ENCODE measurements at places on chromosomes 12 and 14.

DNA sequence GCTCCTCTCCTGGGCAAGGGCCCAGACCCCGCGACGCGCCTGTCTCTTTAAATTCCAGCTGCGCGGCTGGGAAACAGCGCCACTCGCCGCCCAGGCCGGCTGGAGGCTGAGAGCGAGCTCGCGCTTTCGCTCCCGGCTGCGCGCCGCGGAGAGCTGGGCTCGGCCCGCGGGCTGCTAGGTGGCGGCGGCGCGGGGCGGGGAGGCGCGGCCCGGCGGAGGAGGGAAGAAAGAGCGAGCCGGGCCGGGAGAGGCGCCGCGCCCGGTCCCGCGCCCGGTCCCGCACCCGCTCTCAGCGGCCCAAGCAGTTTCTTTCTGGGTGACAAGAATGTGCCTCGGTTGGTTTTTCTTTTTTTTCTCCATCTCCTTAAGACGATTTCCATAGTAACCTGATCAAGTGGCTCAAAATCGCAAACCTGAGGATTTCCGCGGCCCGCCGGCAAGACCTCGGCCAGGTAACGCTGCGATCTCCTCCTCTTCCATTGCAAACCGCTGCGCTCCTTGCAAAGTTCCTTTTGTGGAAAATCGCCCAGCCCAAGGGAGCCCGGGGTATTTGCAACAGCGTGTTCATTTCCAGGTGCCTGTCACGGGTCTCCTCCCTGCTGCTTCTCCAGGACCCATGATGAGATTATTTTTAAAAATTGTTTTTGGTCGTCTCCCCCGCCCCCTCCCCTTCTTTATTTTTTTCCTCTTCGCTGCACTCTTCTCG is 259.5 kb upstream of the E2F7 start:
- no peak for DNase-seq

- DNase-seq, result peak; percentile 35
Observed at GRCh38 chr14:54175298-54175942, 218.8 kb upstream of the BMP4 start.

- DNase-seq, result no peak
Observed at GRCh38 chr14:90454041-90455000, 57.5 kb downstream of the CALM1 start.

GRCh38 chr14:99662846-99663245 is 17.9 kb downstream of the HHIPL1 start:
- DNase-seq, result no peak

GRCh38 chr12:45543887-45544286 is 185.6 kb upstream of the ARID2 start:
- DNase-seq, result peak; percentile 37

- DNase-seq, result no peak
Observed at GRCh38 chr14:58460772-58461171, 33.3 kb downstream of the KIAA0586 start.

- DNase-seq, result no peak
Observed at GRCh38 chr12:1382826-1383225, 211.6 kb downstream of the FBXL14 start.

DNA sequence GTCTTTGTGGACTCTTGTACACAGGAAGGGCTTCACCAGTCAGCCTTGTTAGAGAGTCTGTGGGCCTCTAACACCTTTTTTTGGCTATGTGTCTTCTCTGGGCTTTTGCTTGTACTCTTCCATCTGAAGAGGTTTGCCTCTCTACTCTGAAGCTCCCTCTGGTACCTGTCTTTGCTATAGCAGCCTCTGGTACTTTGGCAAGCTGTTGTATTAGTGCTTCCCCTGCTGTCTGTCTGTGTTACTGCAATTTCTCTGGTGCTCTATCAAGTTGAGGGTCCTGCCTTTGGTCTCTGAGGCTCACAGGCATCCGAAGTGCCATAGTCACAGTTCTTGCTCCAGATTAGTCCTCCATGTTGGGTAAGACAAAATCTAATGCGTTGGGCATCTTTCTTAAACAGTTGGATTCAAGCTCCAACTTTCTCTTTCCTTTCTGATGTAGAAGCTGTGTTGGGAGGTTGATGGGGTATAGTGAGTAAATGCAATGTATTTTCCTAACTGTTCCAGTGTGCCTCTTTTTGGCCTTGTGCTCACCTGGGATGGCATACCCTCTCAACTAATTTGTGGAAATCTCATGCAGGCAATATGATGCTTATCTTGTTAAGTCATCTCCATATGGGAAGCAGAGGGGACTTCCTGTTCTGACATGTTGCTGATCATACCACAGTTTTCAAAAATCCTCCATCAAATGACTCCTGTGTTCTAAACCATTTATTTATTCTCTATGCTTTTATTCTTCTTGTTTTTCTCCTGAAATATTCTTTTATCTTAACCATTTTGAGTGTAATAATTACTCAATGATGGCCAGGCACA is 88.8 kb downstream of the ATF7IP start:
- DNase-seq, result peak; percentile 8

DNA sequence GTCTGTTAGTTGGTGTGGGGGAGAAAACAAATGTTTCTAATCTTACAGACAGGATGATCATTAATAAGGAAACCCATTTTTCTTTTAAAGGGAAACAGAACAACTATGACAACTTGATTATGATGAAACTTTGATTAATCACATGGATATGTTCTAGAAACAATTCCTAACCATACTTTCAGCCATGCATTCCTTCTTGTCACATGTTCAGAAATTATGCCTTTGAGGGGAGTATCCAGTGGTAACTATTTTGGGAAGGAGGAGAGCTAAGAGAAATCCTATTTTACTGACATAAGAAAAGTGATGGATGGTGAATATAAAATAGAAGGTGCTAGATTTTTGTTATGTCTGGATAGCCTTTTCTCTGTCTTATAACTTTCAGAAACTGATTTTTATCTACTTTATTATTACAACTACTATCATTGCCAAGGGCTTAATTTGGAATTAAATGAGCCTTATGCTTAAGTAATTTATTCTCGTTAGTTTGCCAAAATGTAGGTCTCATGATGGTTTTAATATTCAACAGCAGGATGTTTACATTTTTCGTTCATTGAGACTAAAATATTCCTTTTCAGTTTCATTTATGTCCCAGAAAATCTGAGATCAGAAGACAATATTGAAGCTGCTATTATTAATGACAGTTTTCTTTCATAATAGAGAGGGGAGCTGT is 200.1 kb downstream of the TMTC2 start:
- DNase-seq, result no peak

DNA sequence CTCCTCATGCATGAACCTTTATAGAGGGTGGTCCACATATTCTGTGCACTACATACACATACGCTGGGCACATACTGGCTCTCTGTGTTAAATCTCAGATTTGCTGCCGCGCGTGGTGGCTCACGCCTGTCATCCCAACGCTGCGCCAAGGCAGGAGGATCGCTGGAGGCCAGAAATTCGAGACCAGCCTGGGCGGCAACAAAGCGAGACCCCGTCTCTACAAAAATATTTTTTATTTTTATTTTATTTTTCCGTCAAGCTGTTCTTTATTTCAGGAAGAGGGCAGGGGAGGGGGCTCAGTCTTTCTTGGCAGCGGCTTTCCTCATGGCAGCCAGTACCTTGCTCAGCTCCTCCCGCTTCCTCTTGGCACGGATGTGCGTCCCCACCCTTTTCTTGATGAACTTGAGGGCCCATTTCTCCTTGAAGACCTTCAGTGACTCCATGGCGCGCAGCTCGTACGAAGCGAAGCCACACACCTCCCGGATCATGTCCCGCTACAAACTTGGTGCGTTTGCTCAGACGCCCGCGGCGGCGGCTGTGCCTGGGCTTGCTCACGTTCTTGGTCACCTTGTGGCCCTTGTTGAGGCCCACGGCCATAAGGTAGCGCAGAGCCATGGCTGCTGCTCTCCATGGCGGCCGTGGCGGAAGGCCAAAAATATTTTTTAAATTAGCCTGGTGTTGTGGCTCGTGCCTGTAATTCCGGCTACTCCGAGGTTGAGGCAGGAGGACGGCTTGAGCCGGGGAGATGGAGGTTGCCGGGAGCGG is 3.2 kb downstream of the DCAF4 start:
- no peak for DNase-seq

- DNase-seq, result no peak
Observed at GRCh38 chr12:12379831-12380730, 23.2 kb downstream of the BORCS5 start.

GRCh38 chr12:50099302-50100008 is 4.4 kb upstream of the GPD1 start:
- DNase-seq, result no peak

GRCh38 chr12:46304070-46304469 is 35.2 kb upstream of the SLC38A1 start:
- DNase-seq, result no peak

- DNase-seq, result no peak
Observed at GRCh38 chr12:123533672-123534643, at the start of gene RILPL1. Gene RILPL1 (minus strand): TSS chr12:123533719. CDS start chr12:123533482, 237 bp downstream.

DNA sequence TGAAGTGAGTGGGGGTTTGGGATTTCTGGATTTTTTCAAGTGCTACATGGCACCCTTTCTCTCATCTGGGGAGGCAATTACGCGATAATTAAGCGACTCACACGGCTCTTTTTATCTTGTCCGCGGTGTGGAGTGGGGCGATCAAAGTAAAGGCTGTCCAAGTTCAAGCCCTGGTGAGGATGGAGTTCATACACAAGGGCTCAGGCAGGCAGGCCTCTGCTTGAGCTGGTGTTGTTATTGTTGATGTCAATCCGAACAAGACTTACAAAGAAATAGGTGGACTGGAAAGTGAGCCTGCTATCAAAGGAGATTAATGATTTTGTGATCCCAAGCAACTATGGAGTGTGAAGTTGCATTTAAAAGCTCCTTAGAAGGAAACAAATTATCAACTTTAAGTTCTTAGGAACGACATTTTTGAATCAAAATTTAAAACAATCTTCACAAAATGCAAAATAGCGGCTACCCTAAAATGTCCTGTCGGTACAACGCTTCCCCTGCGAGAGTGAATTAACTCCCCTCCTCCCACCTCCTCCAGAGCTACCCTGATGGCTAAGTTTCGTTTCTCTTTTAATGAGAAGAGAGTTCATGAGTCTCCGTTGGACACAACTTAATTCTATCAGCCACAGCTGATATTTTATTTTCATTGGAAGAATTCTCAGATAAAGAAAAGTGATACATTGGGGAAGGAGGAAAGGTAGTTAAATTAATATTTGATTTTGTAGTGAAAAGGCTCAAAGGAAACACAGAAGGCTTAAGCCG is 5.9 kb downstream of the FOXA1 start:
- no peak for DNase-seq

- no peak for DNase-seq
Observed at GRCh38 chr12:67274186-67274585, 5.0 kb downstream of the CAND1 start.

- peak; percentile 60 for DNase-seq
Observed at GRCh38 chr12:25866586-25867378, 91.7 kb upstream of the RASSF8 start.

DNA sequence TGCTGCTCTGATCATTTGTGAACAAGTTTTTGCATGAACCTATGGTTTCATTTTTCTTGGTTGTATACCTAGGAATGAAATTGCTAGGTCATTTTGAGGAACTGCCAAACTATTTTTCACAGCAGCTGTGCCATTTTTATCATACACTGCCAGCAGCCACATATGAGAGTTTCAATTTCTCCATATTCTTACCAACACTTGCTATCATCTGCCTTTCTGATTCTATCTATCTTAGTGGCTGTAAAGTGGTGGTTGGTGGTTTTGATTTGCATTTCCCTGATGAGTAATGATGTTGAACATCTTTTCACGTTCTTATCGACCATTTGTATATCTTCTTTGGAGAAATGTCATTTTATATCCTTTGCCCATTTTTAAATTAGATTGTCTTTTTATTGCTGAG is 146.1 kb downstream of the C12orf75 start:
- DNase-seq, result no peak

- no peak for DNase-seq
Observed at GRCh38 chr12:92496790-92497189, 206.0 kb upstream of the PLEKHG7 start.

DNA sequence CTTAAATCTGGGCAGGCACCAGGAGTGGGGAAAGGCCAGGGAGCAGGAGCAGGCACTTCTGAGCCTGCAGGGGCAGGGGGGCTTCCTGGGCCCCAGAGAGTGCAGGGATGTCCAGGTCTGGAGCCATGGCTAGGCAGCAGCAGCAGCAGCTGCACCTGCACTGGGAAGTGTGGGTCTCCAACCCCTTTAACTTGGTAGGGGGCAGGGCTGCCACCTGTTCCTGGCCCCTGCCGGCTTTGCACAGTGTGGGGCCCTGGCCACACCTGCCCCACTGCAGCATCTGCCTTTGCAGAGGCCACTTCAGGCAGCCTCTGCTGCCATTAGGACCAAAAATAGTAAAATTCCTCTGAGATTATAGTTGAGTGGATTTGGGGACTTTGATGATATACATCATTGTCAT is 138.5 kb downstream of the SLC16A7 start:
- DNase-seq, result no peak

DNA sequence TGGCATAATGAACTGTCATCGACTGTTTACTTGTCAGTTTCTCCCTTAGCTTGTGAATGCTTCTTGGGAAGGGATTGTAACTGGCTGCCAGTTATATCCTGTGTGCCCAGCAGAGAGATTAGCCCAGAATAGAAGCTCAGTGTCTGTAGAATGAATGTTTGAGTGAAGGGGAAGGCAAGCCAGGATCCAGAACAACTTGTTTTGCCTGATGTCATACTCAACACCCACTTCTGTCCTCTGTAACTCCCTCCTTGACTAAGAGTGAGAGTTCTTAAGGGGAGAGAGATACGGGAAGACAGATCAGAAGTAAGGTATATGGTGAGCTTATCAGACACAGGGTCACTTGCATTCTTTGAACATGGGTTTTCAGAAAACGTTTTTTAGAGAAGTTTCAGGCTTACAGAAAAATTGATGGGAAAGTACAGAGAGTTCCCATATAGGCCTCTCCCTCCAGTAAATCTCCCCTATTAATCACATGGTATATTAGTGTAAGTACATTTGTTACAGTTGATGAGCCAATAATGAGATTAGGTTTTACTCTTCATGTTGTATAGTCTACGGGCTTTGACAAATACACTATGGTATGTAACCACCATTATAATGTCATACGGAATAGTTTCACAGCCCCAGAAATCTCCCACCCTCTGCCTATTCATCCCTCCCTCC is 5.6 kb upstream of the SPPL3 start:
- DNase-seq, result no peak

- DNase-seq, result no peak
Observed at GRCh38 chr12:3076730-3077571, at the start of gene TSPAN9. Gene TSPAN9 (plus strand): TSS chr12:3077379. CDS start chr12:3201194, 123,815 bp downstream.

DNA sequence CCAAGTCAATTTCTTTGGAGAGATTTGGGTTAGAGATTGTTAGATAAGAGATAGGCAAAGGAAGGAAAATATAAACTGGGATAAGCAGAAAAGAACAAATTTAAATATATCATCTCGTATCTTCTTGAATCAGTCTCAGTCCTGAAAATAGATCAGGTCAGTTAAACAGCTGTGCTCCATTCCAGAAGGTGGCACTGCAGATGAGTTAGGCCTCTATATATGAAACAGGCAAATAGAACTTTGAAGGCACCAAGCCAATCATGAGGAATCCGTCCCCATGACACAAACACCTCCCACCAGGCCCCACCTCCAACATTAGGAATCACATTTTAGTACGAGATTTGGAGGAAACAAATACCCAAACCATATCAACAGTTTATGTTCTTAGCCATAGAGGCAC is 605.5 kb upstream of the USP15 start:
- DNase-seq, result no peak

GRCh38 chr12:124036657-124037109 is 63.7 kb downstream of the ZNF664 start:
- no peak for DNase-seq

- DNase-seq, result no peak
Observed at GRCh38 chr12:109632342-109632741, 58.7 kb downstream of the MVK start.

GRCh38 chr12:24991209-24992049 is 42.5 kb upstream of the BCAT1 start:
- DNase-seq, result no peak

- DNase-seq, result no peak
Observed at GRCh38 chr14:100075681-100076080, 10.5 kb downstream of the EVL start.

Data from NCI-H524 treated with DMSO at 0.1 percent for 48 hours (cell line).